ENCODE measurements at places on chromosomes 12 and 14.
A peak's percentile ranks its signal among the peaks of the same experiment; 100 is the strongest.

DNA sequence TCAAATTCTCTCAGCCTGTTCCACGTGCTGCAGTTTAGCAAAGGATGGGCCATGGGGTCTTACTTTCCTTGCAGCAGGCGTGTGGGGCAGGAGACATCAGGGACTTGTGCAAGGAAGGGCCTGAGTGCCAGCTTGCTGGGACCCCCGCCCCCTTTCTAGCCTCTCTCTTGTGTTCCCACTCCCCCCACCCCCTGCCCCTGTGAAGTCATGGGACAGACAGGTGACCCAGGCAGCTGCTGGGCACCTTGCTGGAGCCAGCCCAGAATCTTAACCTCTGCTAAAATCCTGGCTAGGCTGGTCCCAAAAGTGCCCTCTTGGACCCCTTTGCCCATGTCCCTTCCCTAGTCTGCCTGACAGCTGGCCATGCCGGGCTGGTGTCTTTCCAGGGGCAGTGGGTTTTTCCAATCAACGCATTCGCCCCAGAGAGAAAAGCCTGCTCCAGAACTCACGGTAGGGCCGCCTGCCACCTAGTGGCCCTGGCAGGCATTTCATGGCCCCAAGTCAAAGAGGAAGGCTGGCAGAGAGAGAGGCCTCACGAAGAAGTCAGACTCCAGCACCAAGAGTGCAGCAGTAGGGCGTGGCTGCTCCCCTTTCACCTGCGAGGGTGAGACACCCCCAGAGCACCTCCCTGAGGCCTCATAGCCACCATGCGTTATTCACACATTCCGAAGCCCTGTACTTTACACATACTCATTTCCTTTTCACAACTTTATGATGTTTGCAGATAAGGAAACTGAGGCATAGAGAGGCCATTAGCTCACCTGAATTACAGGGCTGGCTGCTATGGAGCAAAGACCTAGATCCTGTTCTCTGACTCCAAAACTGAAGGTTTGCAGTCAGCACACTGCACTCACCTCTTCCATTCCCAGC lies 67.4 kb downstream of the LGMN start:
- DNase-seq = peak; percentile 81

- DNase-seq = no peak
These were observed 132.4 kb upstream of the PZP start for GRCh38 chr12:9340422-9341259.

DNA sequence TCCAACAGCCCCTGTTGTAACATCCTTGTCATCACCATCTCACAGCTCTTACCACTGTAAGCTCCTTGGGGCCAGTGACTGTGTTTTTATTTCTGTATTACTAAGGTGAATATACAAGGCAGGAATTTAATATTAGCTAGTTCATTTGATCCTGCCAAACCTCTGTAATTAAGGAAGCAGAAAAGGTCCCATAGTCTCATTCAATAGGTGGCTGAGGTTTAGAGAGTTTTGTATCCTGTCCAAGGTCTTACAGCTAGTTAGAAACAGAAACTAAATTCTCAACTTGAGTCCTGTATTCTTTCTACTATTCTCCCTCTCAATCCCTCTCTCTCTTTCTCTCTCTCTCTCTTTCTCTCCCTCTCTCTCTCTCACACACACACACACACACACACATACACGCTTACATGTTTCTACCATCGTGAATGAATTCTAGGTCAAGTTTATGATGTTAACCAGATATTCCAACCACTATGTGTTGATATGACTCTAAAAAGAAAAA lies 543 bp upstream of the GLIPR1 start:
- no peak for DNase-seq

- DNase-seq = no peak
These were observed 8.9 kb downstream of the KRT4 start for GRCh38 chr12:52805000-52805399.

- DNase-seq = no peak
These were observed 34.5 kb upstream of the ARID2 start for GRCh38 chr12:45695035-45695434.

DNA sequence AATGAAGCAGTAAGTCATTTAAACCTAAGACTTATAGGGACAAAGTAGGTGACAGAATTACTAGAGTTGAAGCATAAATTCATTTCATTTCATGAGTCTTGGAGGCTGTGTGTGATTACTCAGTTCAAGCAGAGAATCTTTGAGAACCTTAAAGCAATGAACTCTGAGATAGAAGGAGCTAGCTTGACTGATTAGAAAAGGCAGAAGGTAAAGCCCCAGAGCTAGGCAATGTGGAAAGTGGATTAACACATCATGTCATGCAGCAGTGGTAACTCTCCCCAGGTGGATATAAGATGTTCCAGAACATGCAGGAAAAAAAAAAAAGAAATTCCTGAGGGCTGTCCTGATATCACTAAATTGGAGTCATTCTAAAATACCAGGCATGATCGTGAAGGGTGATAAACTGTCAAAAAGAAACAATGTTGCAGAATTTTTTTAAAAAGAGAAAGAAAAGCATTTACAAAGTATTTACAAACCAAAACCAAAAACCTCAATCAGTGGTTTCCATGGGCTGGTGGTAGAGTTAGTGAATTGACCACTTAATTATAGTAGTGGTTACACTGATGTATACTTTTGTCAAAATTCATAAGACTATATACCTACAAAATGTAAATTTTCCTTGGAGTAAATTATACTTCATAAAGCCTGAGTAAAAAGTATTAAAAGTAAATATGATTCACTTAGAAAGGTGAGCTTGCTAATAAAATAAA lies 12.7 kb upstream of the SLC16A7 start:
- DNase-seq = no peak

- no peak for DNase-seq
These were observed 76.2 kb downstream of the PDZRN4 start for GRCh38 chr12:41264281-41264680.

- DNase-seq = no peak
These were observed 262.1 kb downstream of the BCL11B start for GRCh38 chr14:99009871-99010270.

DNA sequence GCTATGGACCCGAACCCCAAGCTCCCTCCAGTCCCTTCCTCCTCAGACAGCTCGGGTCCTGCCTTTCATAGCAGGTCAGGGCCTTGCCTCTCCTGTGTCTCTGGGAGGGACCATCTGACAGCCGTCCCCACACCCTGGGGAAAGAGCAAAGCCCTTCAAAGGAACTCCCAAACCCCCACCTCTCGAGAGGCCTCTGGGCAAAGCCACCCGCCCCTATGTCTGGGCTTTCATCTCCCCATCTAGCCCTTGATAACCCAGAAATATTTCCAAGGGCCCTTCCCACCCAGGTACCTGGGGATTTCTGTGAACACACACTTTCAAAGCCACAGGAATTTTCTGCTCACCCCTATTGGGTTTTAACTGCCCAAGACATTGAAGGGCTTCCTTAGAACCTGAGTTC lies 32.1 kb downstream of the SNRNP35 start:
- no peak for DNase-seq

DNA sequence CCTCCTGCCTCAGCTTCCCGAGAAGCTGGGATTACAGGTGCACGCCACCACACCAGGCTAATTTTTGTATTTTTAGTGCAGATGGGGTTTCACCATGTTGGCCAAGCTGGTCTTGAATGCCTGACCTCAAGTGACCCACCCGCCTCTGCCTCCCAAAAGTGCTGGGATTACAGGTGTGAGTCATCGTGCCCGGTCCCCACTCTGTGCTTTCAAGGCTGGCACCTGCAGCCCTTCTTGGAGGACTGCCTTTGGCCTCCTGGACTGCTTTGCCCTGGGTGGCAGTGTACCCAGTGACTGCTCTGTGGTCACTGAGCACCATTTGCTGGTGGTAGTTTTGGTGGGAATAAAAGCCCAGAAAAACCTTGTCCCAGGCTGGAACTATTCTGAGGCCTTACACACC lies 12.6 kb downstream of the DHRS1 start:
- no peak for DNase-seq

DNA sequence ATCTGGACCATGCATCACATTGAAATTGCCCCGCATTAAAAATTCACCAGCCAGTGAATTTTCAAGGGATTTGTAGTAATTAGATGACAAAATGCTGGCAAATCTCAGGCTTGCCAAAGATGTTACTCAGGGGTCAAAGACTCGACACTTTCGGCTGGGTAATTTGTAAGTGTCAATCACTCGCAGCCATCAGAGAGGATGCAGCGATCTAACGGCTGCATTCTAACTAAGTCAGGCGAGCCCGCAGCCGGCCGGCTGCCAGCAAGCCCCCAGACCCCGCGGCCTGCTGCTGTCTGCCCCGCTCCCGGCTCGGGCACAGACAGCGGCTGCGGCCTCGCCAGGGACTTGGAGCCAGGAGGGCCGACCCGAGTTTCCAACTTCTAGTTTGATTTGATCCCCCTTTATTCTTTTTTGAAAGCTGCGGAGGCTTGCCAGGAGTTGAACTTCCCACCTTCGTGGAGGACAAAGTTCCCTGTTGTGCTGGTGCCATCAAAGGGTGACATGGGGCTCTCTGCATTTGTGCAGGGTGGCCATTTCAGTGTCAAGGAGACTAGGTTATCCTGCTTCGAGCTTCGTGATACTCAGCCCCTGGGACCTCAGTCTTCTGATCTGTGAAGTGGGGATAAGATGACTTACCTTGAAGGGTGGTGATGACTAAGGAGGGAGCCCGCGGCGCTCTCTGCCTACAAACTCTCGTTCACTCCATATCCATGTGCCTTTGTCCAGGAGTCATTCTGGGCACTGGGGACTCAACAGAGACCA lies 169.9 kb downstream of the RBM19 start:
- DNase-seq = no peak

DNA sequence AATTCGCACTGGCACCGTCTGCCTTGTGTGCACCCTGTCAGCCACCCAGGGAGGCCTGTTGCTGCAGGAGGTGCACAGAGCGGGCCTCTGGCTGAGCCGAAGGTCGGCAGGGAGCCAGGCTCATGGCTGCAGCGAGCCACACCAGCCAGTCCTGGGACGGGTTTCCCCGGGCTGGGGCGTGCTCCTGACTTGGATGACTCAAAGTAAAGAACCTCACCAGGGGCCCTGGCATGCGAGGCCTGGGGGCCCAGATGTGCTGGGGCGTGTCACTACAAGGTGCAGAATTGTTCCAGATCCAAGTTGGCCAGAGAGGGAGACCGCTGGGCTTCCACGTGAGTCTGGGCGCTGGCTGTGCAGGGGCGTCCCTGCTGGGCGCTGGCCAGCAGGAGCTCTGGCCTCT lies 34.5 kb downstream of the FBRSL1 start:
- DNase-seq = no peak

GRCh38 chr12:47876440-47876960 lies 28.3 kb downstream of the VDR start:
- no peak for DNase-seq

DNA sequence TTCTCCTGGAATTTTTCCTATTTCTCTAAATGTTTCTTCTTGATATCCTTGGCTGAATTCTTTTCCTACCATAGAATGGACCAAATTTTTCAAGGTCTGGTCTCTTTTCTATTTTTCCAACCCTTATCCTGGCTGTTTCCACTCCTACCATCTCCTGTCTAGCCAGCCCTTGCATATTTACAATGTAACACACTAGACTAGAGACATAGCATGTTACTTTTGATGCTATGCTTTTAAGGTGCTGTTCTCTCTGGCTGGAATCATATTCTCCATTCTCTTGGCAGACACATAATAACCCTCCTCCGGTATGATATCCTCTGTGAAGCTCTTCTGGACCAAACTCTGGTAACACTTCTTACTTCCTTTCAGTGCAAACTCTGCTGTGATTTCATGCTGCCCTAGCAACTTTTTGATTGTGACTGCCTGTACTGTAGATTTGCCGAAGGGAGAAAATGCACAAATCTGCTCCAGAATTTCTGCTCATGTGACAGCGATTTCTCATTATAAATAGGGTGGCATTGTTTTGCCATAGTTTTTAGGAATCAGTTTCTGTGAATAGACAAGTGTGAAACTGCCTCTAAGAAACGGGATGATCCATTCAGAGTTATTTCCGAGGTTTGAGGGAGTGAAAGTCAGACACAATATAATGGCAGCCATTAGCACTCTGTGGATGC lies 284.4 kb downstream of the MDGA2 start:
- no peak for DNase-seq

- DNase-seq = no peak
These were observed 50.4 kb downstream of the RPH3A start for GRCh38 chr12:112841906-112842305.

GRCh38 chr14:75769047-75769685 lies 108.1 kb downstream of the TTLL5 start:
- no peak for DNase-seq

DNA sequence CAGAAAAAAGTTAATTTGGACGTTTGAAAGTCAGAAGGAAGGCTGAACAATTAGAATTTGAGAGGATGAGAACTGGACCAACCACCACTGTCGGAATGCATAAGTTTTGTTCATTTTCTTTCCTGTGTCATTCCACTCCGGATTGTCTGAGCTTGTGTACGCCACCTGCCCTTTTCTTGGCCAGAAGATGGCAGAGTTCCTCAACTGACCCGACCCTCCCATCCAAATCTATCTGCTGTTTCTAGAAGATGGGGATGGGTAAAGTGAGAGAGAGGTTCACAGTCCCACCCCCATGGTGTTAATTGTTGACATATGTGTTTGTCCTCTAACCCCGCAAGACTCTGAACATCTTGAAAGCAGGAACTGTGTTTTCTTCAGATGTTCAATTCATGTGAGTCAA lies 388.0 kb downstream of the VRK1 start:
- no peak for DNase-seq

DNA sequence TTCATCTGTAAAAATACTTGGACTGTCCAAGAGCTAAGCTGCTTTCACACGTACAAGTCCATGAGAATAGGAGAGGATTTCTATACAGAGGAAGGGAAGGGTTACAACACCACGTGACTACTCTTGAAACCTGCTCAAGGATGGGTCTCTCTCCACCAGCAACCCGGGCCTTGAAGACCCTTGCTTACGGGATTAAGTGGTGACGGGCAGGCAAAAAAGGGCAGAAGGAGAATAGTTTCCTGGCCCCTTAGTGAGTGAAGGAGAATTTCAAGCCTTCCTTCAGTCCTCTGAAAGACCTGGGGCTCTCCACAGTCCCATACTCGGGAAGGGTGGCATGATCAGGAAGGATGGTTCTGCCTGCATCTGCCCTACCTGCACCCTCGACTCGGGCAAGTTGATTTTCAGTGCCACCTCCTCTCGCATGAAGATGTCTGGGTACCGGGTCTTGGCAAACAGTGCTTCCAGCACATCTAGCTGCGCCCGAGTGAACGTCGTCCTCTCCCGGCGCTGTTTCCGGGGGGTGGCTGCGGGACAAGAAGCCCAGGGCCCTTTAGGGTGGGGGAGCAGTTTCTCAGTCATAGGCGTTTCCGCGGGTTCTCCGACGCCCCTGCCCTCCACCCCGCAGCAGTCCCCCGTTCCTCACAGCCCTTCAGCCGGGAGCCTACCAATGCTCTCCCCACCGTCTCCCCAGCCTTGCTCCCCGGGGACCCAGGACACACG lies 6.3 kb downstream of the OTX2 start:
- no peak for DNase-seq

DNA sequence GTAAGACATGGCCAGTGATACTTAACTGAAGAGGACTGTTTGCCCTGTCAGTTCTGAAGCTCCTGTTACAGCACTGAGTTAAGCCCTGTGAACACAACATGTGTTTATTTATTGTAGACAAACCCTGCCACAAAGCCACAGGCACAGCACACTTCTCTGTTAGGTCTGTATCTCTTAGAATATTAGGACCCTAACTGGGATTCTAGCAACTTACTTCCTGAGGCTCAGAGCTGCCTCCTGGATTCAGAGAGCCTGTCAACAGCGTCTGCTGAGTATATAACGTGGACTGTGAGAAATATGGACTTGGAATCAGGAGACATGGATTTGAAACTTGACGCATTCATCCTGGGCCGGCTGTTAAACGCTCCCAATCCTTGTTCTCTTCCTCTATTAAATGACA lies 135.0 kb upstream of the HIF1A start:
- DNase-seq = no peak
